ENCODE measurements at places on chromosomes 11 and 22.
A peak's percentile ranks its signal among the peaks of the same experiment; 100 is the strongest.

GRCh38 chr11:72202571-72202970 is 10.6 kb downstream of the FOLR1 start:
- no peak for DNase-seq

DNA sequence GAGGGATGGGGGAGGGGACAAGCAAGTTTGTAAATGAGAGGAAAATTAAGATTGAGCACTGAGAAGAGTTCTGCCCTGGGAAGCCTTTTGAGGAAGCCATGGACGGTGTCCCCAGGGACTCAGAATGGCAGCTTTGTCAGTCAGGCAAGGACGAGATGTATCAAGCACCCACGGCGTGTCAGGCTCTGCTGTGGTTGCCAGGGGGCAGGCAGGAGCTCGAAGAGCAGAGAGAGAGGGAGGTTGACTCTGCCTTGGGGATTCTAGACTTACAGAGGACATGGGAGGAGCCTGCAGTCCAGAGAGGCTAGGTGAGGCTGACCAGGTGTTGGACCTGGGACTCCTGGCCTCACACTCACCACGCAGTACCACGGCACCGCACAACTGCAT is 29.1 kb upstream of the SYT7 start:
- peak; percentile 35 for DNase-seq

DNA sequence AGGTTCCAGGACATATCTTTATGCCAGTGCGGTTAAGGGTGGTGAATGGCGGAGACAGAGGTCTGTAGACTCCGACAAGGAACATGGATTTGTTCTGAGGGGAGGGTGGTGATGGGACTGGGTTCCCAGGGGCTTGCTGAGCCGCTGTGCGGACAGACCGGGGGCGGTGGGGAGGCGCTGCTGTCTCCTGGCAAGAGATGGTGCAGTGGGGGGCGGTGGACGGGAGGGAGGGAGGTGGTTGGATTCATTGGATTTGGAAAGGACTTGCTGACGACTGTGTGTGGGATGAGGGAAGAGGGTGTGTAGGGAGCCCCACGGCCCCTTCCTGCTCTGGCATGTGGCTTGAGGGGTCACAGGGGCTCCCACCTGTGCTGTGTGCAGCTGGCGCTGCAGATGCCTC is 43.2 kb downstream of the FLRT1 start:
- no peak for DNase-seq

DNA sequence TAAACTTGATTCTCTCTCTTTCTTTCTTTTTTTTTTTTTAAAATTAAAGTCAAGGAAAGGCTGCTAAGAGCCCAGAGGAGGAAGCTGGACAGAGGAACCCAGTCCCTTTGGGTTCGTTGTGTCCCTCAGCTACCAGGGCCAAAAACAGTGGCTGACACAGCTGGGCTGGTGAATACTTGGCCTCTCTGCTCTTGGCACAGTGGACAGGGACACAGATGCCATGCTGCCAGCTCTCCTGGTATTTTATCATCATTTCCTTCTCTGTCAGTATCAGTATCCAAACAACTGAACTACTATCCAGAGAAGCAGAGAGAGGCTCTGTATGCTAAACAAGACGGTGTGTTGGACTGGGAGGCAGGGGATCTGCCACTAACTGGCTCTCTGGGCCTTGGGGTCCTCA is 123.7 kb upstream of the CCDC90B start:
- DNase-seq, result no peak

GRCh38 chr11:84420271-84420670 is 1134.1 kb upstream of the CCDC90B start:
- DNase-seq, result no peak

GRCh38 chr11:69374110-69374945 is 80.4 kb downstream of the MYEOV start:
- no peak for DNase-seq

DNA sequence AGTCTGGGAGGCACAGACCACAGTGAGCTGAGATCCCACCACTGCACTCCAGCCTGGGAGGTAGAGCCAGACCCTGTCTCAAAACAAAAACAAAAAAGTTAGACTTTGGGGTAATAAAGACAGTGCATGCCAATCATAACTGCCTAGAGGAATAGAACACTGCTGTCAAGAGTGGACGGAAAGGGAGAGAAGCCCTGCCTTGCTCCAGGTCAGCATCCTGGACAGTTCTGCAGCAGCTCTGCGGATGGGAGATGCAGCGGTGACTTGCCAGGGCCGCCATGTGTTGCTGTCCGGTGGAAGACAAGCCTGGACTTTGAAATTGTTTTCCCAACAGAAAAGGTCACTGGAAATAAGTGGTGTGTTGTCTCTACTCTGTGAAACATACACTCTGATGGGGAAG is 618.2 kb downstream of the TBC1D22A start:
- DNase-seq, result no peak

GRCh38 chr11:76797341-76798201 is 14.4 kb downstream of the TSKU start:
- DNase-seq, result no peak

DNA sequence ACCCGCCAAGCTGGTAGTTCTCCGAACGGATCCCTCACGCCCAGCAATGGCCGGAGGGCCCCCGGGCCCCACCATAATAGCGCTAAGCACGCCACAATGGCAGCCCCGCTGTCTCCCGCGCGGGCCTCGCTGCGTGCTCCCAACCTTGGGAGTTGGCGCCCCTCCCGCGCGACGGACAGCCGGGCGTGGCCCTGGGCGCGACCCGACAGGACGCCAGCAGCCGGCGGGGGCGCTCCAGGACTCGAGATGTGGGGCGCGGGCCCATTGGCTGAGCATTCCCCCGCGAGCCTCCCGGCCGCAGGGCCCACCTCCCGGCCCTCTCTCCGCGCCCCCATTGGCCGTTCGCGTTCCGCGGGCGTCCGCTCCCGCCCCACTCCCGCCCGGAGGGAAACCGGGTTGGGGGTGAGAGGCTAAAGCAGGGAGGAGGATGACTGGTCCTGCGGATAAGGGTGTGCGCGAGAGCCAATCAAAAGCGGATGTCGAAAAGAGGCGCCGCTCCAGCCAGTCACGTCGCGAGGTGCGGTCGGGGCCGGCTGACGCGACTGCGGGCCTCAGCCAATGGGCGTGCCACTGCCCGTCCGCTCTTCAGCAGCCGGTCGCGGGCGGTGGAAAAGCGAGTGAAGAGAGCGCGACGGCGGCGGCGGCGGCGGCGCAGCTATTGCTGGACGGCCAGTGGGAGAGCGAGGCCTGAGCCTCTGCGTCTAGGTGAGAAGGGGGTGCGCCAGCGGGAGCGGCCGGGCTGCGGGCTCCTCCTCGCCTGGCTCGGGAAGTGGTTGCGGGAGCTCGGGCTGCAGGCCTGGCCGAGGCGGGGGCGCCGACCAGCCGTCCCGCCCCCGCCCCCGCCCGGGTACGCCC is at the start of gene FAR1:
Gene FAR1 (plus strand): TSS at position 567 of the 855 bp plus-strand sequence. CDS start 26,098 bp downstream, outside the sequence.
- peak; percentile 98 for DNase-seq

DNA sequence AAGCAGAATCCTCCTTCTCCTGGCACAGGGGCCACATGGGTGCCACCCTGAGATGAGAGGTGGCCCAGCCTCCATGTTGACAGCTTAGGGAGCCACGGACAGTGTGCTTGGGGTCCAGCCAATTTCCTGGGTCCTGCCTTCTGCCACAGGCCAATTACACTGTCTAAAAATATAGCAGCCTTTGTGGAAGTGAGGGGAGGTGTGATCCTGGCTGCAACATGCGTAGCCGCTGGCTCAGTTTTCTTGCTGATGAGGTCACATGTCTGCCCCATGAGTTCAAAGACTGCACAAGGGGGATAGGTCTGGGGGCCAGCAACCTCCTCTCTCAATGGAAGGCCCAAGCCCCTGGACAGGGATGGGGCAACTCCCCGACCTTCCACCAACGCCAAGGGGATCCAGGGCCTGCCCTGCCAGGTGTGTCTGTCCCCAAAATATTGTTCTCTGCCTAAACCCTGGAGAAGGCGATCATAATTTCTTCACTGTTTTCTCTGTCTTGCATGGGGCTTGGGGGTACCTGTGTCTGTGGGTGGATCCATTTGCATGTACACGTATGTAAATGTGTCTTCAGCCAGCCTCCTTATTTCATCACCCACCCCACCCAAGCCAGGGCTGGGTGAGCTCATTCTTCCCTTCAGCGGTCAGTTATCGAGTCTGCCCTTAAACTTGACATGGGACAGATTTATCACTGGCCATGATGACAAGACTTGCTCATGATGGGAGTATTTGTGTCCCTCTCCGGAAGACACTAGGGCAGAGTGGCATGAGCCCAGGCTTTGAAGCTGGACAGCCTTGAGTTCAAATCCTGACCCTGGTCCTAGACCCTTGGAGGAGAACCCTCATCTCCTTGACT is 59.4 kb downstream of the OTOG start:
- DNase-seq, result no peak

- DNase-seq, result no peak
These were observed 314.0 kb downstream of the CADM1 start for GRCh38 chr11:115190196-115190595.

- no peak for DNase-seq
These were observed 67.9 kb upstream of the WNT7B start for GRCh38 chr22:46044621-46045458.

DNA sequence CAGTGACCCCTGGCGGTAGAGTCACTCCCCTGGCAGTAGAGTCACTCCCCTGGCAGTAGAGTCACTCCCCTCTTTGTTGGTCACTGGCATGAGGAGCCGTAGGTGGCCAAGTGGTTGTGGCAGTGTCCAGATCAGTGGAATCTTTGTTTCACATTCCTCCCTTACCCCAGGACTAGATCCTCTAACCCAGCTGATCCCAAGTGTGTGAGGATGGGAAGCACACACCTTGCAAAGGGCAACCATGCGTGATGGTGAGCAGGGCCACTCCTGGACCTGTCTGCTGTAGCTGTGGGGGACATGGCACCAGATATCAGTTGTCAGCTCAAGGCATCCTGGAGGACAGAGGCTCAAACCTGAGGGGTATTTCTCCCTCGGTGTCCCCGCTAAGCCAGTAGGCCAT is 37.8 kb downstream of the OSBP2 start:
- DNase-seq, result no peak

DNA sequence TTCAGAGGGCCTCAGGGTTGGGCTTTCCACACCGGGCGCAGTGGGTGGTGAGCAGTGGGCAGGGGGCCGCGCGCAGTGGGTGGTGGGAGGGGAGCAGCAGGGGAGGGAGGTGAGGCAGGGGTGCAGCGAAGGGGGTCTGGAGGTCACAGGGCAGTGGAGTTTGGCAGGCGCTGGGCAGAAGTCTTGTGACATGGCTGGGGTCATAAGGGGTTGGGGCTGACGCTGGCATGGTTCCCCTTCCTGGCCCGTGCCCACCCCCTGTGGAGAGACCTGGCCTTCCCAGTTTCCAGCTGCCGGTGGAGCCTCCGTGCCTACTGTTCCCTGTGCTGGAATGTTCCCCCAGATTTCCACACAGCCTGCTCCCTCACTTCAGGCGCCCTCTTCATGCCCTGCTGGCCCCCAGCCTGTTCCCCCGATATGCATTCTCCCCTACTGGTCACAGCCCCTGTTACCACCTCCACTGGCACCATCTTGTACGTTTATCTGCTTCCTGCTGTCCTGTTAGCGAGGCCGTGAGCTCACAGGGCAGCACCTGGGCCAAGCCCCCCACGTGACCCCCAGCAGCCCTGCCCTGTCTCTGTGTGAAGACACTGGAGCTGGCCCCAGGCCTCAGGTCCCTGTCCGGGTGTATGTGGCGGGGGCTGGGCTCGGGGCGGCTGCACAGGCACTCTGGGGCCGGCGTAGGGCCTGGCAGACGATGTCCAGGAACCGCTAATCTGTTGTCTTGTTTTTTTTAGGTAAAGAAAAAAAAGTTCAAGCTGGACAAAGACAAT is 111.6 kb downstream of the KCNQ1OT1 start:
- DNase-seq, result no peak

DNA sequence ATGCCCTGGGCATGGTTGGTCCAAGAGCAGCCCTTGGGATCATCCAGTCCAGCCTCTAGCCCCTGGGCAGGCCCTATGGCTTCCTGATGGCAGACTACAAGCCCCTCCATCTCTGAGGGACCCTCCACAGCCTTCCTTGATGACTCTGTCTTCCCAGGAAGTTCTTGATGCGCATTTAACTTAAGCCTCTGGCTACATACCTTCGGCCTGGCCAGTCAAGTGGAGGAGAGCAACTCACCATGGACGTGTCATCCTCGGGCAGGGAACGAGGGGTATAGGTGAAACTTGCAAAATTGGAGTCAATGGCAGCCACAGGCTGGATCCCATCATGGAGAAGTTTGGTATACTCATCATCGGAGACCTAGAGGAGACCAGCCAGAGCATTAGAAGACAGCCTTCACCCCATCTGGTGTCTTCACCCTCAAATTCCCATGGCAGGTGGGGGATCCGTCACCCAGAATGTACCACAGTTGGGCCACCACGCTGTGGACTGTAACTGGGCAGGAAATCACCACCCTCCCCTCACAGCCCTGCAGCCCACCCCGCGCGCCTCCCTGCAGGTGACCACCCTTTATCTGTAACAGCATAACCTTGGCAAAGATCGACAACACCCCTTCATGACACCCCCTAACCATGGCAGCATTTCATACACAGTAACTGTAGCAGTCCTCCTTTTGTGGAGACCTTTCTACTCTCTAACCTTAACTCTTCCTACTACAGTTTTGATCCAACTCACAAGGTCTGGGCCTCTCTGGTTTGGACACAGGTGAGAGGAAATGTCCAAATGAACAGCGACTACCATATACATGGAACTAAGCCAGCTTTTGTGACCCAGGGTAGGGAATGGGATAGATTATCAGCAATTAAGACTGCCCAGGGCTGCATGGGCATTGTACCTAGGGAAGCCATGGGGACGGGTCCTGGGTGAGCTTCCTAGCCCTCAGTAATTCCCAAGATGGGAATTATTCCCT is 91.7 kb downstream of the PDE2A start:
- DNase-seq, result no peak

GRCh38 chr11:115097796-115098408 is 406.3 kb downstream of the CADM1 start:
- DNase-seq, result no peak

GRCh38 chr11:36026315-36026968 is 82.6 kb downstream of the LDLRAD3 start:
- no peak for DNase-seq

DNA sequence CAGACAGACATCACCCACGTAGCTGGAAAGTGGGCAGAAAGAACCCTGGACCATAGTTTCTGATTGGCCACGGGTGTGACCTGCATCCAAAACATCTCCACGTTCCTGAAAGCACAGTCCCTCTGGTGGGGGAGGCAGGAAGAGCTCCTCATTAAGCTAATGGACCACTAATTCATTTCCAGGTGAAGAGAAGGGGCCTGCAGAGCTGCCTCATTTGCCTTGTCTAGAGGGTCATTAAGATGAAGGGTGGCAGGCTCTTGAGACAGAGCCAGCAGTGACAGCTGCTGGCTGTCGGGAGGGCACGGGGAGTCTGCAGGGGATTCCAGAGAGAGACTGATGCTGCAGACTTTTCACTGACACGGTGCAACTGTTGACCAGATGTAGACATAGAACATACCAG is 149.6 kb upstream of the OPCML start:
- no peak for DNase-seq

GRCh38 chr11:117378976-117379865 is 51.6 kb downstream of the CEP164 start:
- DNase-seq, result no peak

DNA sequence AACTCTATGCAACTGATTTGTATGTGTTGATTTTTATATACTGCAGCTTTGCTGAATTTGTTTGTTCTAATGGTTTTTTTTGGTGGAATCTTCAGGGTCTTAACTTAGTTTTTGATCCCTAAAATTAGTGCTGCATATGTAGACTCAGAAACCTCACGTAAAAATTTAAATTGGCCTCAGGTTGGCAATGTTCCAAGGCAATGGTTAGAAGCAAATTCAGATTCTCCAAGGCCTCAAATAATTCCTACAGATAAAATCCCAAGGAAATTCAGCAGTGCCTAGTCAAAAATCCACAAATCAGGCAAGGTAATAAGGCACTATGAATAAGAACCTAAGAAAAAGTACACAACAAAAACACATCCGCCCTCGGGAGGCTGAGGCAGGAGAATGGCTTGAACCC is 9.5 kb downstream of the PDE3B start:
- no peak for DNase-seq

GRCh38 chr11:47468598-47469214 is 19.8 kb upstream of the RAPSN start:
- no peak for DNase-seq
